Uterus (tissue), 4 donors: ENCODE measurements at places on chromosomes 6 and 20.
A peak's percentile ranks its signal among the peaks of the same experiment; 100 is the strongest.

DNA sequence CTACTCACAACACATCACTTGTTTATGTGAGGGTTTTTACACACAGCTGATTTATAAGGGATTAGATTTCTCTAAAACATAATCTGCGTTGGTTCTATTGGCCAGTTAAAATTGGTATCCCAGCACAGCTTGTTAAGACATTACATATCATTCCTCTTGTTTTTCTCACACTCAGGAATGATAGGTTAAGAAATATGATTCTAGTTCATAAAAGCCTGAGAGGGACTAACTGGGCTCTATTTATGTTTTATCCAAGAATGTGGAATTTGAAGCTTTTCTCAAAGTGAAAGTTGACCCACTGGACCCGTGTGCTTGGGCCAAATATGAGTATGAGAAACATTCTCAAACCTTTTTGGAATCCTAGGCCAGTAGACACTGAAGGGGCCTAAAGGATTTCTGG, 117.3 kb downstream of the TMEM170B start:
- no peak overlapping the region for H3K27ac ChIP-seq
- no peaks in the 10 kb centered on the region for H3K4me1 ChIP-seq
- no peaks in the 10 kb centered on the region for H3K36me3 ChIP-seq
- H3K4me3 ChIP-seq, result no peak overlapping the region
- no peaks in the 10 kb centered on the region for H3K27me3 ChIP-seq

- DNase-seq, result no peak
- no peaks in the 10 kb centered on the region for H3K4me1 ChIP-seq
- H3K27ac ChIP-seq, result no peak overlapping the region
- no peaks in the 10 kb centered on the region for H3K36me3 ChIP-seq
Measured at GRCh38 chr6:6818078-6818639, 229.6 kb downstream of the LY86 start.

- no peaks in the 10 kb centered on the region for H3K27me3 ChIP-seq
- H3K27ac ChIP-seq, result no peak overlapping the region
- H3K4me1 ChIP-seq, result no peaks in the 10 kb centered on the region
- no peaks in the 10 kb centered on the region for H3K36me3 ChIP-seq
- H3K4me3 ChIP-seq, result no peak overlapping the region
- no peak for DNase-seq
Measured at GRCh38 chr6:109853426-109853825, 124.7 kb upstream of the GPR6 start.

DNA sequence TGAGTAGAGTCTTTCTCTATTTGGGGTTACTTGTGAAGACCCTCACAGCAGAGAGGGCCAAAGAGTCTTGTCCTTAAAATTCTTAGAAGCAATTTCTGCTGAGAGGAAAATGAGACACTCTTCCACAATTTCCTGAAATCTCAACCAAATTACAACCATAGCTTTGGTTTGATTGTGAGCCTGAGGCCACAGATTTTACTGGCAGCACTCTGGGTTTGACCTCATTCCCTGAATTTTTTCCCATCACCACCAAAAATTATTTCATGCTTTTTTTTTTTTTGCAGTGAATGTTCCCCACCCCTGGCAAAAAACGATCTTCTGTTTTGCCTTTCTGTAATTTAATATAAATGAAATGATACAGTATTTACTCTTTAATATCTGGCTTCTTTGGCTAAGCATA, 125.5 kb downstream of the THEMIS start:
- H3K36me3 ChIP-seq, result no peaks in the 10 kb centered on the region
- H3K4me1 ChIP-seq, result no peaks in the 10 kb centered on the region
- no peak for DNase-seq
- H3K27ac ChIP-seq, result no peak overlapping the region
- H3K4me3 ChIP-seq, result no peak overlapping the region

DNA sequence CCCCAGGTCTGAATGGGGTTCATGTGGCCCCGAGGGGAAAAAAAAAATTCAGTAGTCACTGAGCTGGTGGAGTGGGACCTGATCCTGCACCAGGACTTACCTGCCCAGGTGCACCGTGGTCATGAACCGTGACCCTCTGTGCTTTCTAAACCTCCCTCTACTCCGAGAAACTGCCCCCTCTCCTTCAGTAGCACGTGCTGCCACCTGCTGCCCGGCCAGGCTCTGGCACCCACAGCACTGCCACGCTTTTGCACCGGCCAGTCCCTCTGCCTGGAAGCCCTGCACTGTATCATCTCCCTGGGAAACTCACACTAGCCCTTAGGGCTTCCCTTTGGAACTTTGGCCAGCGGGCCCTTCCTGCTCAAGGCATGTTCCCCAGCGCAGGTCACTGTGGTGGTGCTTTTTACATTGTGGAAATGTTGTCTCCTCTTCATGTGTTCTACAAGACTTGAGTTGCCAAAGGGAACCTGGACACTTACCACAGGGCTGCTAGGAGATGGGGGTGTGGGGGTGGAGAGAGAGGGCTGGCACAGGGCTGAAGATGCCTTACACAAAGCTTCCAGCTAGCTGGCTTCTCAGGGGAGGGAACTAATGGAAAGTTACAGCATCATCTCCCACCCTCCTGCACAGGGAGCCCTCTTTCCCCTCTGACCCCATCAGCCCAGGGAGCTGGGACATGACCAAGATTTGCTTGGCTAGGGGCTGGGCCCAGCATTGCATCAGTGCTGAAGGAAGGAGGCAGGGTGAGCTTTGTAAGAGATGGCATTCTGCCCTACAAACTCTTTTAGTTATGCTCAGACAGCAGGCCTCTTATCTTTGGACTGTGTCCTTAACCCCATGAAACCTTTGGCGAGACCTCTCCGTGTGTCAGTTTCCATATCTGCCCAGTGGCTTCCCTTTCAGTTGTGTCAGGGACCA, 2.5 kb upstream of the PTPRT start:
- DNase-seq, result no peak
- peaks cover 5% of the 10 kb centered on the region for H3K4me1 ChIP-seq
- H3K4me3 ChIP-seq, result no peak overlapping the region
- no peak overlapping the region for H3K27ac ChIP-seq
- H3K27me3 ChIP-seq, result no peaks in the 10 kb centered on the region
- H3K36me3 ChIP-seq, result no peaks in the 10 kb centered on the region

DNA sequence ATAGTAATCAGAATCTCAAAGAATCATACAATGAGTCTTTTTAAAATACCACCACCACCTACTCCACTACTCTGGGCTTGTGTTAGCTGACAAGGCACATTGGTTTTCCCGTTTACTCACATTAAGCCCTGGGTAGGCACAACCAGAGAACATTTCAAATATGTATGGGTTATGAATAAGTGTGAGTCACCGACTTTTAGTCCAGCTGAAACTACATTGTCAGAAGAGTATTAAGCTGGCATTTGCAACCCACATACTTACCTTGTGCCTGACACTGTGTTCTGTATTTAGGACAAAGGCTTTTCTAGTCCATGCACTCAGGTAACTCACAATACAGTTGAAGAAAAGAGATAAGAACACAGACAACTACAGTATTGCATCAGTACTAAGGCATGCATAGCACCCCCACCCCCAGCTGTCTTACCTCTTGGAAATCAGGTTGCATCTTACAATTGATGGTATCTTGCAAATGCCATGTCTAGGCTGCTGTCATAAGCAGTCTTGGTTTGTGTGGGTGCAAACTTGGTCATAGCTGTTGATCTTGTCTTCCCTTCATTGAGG, 40.3 kb upstream of the AHI1 start:
- H3K4me3 ChIP-seq, result no peak overlapping the region
- DNase-seq, result no peak
- H3K27ac ChIP-seq, result no peak overlapping the region
- H3K27me3 ChIP-seq, result no peaks in the 10 kb centered on the region
- H3K4me1 ChIP-seq, result no peaks in the 10 kb centered on the region
- no peaks in the 10 kb centered on the region for H3K36me3 ChIP-seq

- no peaks in the 10 kb centered on the region for H3K4me1 ChIP-seq
- no peaks in the 10 kb centered on the region for H3K36me3 ChIP-seq
- H3K4me3 ChIP-seq, result no peak overlapping the region
- H3K27ac ChIP-seq, result no peak overlapping the region
- DNase-seq, result no peak
Measured at GRCh38 chr6:106609699-106610098, 19.6 kb downstream of the RTN4IP1 start.

- no peaks in the 10 kb centered on the region for H3K27me3 ChIP-seq
- no peak for DNase-seq
- H3K4me3 ChIP-seq, result peak overlapping the region; percentile 88
- peak overlapping the region; percentile 99 for H3K27ac ChIP-seq
Measured at GRCh38 chr6:109095835-109096084, 453 bp downstream of the CEP57L1 start.

DNA sequence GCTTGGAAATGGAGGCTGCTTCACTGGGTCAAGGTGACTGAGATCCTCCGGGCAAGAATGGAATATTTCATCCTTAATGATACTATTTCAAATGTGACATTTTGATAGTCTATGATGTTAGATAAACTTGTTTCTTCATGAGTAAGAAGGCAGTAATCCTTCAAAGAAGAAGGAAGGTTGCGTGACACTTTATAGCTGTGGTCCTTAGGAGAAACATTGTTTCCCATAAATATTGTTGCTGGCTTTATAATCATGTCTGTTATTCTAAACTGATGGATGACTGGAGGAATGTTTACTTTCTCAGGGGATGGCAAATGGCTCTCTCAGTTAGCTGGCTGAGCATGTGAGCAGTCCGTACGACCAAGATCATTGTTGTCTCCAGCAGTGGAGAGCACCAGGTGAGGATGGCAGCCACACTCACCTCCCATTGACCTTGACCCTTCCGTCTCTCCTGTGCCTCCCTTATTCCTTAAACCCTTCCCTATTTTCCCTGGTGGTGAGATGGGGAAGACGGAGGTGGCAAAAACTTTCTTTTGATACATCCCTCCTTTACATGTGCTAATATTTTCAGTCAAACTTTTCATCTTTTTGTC, 171.2 kb upstream of the OLIG3 start:
- H3K4me3 ChIP-seq, result no peak overlapping the region
- H3K4me1 ChIP-seq, result no peaks in the 10 kb centered on the region
- peak overlapping the region; percentile 59 for H3K27ac ChIP-seq

GRCh38 chr20:11890331-11891076, 27.2 kb upstream of the BTBD3 start:
- peak overlapping the region; percentile 52 for H3K4me3 ChIP-seq
- DNase-seq, result peak; percentile 85
- H3K4me1 ChIP-seq, result peaks cover 5% of the 10 kb centered on the region
- no peaks in the 10 kb centered on the region for H3K36me3 ChIP-seq
- peak overlapping the region; percentile 96 for H3K27ac ChIP-seq
- H3K27me3 ChIP-seq, result no peaks in the 10 kb centered on the region

- peak overlapping the region; percentile 74 for H3K27ac ChIP-seq
- H3K4me3 ChIP-seq, result peak overlapping the region; percentile 9
- no peaks in the 10 kb centered on the region for H3K36me3 ChIP-seq
- no peak for DNase-seq
- H3K27me3 ChIP-seq, result no peaks in the 10 kb centered on the region
Measured at GRCh38 chr20:63846128-63846771, 15.0 kb upstream of the ABHD16B start.

DNA sequence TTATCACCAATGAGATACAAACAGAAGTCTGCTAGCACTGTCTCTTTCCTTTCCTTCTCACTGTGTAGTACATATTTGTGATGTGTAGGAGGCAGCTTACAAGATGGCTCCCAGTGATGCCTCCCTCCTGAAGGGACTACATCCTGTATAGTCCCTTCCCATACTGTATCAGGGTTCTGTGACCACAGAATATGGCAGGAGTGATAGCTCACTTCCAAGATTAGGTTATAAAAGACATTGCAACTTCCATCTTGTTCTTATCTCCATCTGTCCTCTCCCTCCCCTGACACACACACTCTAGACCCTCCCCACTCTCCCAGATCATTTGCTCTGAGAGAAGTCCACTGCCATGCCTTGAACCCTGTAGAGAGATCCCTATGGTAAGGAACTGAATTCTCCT, 38.0 kb downstream of the SESN1 start:
- DNase-seq, result no peak
- H3K36me3 ChIP-seq, result no peaks in the 10 kb centered on the region
- no peaks in the 10 kb centered on the region for H3K4me1 ChIP-seq
- H3K4me3 ChIP-seq, result no peak overlapping the region

DNA sequence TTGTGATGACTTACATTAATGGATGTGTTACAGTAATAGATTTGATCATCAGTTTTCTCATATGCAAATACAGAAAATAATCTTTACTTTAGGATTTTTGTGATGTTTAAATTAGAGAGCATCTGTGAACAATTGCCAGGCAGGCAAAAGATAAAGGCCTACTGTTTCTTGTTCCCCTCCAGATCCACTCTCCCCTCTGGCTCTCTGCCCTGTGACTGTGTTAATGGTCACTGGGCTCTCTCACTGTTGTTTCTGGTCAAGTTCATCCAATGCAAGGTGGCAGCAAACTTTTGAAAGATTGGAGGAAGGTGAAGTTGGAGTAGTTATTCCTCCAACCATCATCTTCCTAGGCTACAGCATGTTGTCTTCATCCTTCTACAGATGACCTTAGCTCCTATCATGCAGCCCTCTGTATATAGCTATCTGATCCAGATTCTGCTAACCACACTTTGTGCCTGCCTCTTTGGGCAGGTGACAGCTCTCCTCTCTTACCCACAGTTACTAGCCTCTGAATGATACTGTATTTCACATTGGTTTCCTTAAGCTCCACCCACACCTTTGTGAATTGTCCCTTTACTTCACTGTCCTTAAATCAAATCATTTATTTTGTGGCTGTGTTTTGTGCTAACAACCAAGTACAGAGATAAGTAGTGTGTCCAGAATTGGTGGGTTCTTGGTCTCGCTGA, 48.9 kb upstream of the ARG1 start:
- no peak for DNase-seq
- no peaks in the 10 kb centered on the region for H3K27me3 ChIP-seq

GRCh38 chr6:168054765-168055560, 24.0 kb downstream of the FRMD1 start:
- no peaks in the 10 kb centered on the region for H3K4me1 ChIP-seq
- H3K36me3 ChIP-seq, result no peaks in the 10 kb centered on the region
- H3K27ac ChIP-seq, result no peak overlapping the region
- H3K4me3 ChIP-seq, result no peak overlapping the region

GRCh38 chr6:13935190-13935880, 10.6 kb downstream of the RNF182 start:
- no peaks in the 10 kb centered on the region for H3K36me3 ChIP-seq
- H3K4me3 ChIP-seq, result no peak overlapping the region
- no peak for DNase-seq
- no peaks in the 10 kb centered on the region for H3K4me1 ChIP-seq
- H3K27me3 ChIP-seq, result no peaks in the 10 kb centered on the region

DNA sequence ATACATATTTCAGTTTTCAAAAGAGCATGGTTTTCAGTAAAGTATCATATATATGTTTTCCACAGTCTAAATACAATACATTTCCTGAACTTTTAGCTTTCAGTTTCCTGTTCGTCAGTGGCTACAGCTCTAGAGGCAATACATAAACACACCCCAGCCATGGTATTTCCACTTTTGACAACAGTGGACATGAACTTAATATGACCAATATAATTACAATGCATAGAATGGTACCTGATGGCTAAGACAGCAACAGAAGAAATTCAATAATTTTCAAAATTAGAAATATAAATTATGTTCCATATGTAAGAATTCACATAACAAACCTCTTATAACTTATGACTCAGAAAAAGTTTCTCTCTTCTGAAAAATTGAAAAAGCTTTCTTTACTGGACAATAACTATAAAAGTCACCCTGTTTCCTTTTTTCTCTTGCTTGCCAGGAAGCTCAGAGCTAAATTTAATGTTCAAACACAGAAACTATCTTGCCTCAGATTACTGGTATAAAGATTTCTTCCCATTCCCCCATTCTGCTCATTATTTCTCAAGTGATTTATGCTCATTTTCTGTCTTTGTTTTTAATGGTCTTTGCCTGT, 19.2 kb downstream of the FKBP5 start:
- H3K4me1 ChIP-seq, result no peaks in the 10 kb centered on the region
- H3K36me3 ChIP-seq, result no peaks in the 10 kb centered on the region
- H3K4me3 ChIP-seq, result no peak overlapping the region
- no peak for DNase-seq
